Left colon (tissue), 2 donors: ENCODE measurements at places on chromosomes 7 and 10.

DNA sequence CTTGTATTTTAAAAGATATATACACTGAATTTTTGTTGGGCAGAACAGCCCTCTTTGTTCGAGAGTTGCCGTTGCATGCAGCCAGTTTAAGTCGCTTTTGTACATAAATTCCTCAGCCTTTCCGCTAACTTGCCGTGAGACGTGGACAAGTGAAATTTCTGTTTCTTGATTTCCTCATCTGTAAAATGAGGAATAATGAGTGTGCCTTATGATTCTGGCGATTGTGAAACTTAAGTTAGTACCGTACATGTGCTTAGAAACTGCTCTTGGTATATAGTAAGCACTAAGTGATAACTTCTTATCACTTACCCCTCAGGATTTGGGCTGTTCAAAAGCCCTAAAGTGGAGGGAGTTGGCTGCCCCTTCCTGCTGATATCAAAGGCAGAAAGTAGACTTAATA is 1.4 kb downstream of the CCNJ start:
- no peak for DNase-seq

DNA sequence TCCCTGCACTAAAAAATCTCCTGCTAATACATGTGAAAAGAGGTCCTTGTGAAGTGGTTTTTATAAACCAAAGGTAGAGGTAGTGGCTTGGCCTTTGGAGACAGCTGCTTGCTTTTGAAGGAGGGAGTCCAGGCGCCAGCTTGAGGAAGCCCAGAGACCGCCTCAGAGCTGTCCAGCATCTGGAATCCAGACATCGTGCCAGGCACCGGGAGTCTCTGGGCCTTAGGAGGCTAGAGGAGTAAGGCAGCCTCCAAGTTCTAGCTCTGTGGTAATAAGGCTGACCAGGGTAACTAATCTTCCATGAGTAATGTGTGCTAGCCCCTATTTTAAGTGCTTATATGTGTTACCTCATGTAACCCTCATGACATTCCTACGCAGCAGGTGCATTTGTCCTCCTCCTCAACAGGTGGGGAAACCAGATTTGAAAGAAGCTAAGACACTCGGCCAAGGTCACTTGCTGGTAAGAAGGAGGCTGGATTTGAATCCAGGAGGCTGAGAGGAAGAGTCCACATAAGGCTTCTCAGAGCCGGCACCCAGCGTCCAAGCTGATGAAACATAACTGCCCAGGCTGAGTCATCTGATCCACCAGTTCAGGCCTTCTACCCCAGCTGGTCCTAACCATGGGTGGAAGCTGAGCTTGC is 26.1 kb downstream of the PRLHR start:
- DNase-seq = no peak

DNA sequence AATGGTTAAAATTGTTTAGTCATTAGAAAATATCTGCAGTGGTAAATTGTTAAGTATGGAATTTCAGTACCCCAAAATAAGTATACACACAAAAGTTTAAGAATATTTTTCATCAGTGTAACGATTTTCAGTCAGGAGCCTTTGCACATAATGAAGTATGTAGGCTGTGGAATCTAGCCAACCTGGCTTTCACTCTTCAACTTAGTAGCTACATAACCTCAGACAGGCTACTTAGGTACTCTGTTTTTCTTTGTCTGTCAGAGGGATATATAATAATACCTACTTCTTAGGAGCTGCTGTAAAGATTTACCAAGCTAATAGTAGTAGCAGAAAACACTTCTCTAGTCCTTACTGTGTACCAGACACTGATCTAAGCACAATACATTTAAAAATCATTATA is 137.5 kb downstream of the ZEB1 start:
- no peak for DNase-seq

GRCh38 chr10:15367296-15368085 is 3.6 kb downstream of the FAM171A1 start:
- no peak for DNase-seq

DNA sequence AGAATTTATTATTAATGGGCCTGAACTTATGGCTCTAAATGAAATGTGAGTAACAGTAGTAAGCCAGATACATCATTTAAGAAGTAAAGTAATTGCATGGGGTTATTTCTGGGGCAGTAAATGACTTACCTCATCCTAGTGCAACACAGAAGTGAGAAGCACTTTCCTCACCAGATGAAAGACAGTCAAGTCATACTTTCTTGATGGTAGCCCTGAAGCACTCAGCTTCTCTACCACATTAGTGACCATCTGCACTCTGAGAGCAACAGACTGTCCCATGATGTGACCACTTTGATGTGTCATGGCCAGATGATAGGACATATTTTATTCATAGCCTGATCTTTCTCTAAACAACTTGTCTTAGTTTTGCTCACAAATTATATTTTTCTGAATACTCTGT is 369.5 kb upstream of the PHF14 start:
- no peak for DNase-seq

- DNase-seq = no peak
These were observed 118.6 kb upstream of the RET start for GRCh38 chr10:42958142-42958868.

DNA sequence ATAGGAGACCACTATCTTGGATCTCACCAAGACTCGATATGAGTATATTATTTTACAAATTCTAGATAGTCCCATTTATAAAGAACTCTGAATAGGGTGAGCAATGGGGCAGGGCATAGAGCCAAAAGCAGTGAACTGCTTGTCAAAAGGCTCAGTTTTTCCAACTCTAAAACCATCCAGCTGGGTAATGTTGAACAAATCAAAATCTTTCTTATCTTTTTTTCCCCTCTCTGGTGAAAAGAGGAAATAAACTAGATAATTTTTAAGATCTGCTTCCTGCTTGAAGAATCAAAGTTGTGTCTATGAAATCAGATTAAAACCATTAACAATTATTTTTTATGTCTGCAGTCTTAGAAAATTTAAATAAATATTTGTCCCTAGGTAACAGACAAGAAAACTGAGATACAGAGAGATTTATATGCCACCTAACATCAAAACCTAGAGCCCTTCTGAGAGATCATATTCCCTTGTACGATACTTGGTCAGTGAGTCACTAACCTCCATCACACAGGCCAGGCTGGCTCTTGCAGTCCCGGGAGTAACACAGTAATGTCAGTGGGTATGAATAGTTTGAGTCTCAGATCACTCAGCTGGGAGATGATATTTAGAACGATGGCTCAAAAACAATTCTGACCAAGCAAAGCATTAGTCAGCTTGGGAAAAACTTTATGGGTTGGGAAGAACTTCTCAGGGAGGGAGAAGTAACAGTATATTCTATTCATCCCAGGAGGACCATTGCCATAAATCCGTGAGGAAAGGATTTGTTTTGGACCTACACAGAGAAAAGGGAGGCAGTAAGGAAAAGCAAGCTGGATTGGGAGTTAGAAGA is 178.8 kb downstream of the REEP3 start:
- no peak for DNase-seq

DNA sequence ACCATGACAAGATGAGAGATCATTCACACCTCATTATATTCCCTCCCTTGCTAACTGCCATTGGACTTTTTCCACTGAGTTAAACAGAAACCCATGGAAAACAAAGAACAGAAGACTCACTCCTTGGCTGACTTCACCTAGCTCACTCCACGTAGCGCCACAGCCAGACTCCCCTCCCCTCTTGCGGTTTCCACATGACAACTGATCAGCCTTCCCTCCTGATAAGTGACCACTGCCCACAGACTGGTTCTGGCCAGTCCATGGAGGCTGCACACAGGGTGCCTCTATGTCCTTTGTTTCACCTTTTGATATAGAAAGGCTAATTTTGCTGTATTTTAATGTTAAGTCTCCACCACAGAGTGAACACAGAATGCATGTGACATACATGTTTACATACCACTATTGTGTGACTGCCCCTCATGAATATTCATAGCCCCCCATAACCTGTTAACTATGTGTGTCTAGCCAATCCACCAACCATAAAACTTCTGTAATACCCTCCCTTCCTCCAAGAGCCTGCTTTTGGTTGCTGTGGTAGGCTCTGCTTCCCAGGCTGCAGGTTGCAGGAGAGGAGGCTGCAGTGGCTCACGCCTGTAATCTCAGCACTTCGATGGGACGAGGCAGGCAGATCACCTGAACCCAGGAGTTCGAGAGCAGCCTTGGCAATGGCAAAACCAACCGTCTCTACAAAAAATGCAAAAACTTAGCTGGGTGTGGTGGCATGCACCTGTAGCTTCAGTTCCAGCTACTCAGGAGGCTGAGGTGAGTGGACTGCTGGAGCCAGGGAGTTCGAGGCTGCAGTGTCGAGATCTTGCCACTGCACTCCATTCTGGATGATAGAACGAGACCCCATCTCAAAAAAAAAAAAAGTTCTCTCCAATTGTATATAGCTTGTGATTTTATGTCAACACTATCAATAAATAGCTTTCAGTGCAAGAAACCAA is 10.0 kb upstream of the IFIT5 start:
- no peak for DNase-seq

GRCh38 chr10:49739426-49739825 is 22.7 kb downstream of the OGDHL start:
- no peak for DNase-seq

GRCh38 chr7:136664537-136664936 is 203.9 kb upstream of the CHRM2 start:
- DNase-seq = no peak

DNA sequence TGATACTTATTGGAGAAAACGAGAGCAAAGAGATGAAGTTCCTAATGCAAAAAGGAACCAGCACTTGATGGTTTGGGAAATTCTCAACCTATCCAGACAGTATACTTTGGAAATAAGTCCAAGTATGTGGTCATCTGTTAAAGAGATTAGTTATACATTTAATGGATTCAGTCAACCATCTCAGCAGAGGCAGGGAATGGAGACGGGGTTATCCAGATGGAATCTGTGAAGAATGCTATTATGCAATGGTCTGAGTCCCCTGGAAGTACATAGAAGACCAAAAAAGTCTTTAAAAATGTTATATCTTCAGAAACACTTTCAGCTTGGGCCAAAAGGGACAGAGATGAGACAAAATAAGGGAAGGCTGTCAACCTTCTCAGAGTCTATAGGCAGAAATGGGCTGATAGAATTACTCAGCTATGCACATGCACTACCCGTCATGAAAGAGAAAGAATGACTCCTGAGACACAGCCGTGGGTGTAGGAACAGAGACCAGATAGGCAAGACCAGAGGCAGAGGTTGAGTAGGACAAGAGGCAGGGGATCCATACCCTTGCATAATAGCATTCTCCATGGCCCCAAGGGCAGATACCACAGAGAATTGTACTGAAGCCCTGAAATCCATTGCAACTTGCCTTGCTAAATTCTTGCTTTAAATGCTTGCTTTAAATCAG is 738.8 kb upstream of the POT1 start:
- DNase-seq = no peak

- DNase-seq = no peak
These were observed 158.4 kb downstream of the AOAH start for GRCh38 chr7:36565792-36566356.

DNA sequence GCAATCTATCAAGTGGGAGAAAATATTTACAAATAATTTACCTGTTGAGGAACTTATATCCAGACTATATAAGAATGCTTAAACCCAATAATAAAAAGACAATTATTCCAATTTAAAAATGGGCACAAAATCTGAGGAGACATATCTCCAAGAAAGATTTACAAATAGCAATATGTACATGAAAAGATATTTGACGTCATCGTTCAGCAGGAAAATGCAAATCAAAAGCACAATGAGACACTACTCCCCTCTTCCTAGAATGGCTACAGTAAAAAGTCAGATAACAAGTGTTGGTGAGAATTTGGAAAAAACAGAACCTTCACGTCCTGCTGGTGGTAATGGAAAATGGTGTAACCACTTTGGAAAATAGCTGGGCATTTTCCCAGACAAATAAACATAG is 457.0 kb downstream of the DPP6 start:
- no peak for DNase-seq

GRCh38 chr7:152931633-152932032 is 172.1 kb downstream of the ACTR3B start:
- DNase-seq = no peak

DNA sequence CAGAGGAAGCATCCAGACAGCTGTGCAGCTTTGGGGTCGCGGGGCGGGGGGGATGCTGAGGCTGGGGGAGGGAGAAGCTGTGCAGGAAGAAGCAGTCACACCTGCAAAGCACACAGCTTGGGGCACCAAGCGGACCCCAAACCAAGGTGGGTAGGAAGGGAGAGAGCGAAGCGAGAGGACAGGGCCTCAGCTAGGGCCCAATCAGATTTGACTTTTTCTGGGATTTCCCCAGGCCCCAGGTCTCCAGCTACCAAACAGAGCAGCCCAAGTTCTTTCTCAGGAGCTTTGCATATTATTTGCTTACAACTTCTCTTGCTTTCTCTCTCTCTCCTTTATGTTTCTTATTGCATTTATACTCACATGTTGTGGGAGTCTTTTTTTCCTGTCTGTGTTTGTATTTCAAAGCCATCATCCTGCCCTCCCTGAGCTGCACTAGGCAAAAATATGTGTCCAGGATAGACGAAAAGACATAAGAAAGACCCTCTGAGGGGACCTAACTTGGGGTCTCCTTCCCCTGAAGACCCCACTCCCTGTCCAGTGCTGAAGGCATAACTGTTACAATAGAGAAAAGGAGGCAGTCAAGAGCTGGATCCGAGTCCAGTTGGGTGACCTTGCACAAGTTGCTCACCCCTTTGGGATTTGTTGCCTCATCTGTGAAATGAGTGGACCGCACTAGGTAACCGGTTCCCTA is 50.6 kb upstream of the SMNDC1 start:
- no peak for DNase-seq

DNA sequence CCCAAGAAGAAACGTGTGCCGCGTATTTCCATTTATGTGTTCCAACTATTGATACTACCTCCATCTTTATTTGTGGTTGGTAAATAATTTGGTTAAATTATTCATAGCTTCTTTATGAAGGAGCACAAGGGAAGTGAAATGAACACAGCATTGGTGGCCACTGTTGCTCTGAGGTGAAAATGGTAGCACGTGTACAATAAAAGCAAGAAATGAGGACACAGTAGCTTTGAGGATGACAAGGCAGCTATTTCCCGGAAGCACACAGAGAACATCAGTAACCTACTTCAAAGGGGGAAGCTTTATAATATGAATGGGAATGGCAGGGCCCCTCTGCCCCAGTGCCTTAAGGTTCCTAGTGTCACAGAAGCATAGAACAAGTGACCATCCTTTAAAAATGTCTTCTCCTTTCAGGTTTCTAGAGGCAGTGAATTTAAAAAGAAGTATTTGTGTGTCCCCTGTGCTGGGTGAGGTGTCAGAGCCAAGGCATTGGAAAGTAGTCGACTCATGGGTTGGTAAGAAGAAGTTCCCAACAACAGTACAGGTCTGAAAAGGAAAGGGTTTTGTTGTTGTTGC is 78.8 kb downstream of the SGMS1 start:
- DNase-seq = no peak

- DNase-seq = no peak
These were observed 51.4 kb downstream of the JAKMIP3 start for GRCh38 chr10:132117146-132117545.

DNA sequence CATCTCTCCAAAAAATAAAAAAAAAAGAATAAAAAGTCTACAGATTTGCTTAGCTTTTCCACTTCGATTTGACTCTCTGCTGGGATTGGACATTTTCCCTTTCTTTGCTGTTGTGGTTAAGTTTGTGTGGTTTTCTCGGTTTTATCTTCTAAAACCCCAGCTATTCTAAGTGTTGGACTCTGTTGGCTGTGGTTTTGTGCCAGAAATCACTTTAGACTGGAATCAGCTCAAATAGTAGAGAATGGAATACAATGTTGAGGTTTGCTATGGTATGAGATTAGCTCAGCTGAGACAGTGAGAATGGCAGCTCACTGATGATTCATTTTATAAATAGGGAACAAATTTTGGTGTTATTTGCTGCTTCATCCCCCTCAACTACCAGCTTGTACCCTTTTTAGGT is 116.0 kb downstream of the BUB3 start:
- DNase-seq = no peak
